ENCODE measurements at places on chromosomes 12 and 14.

DNA sequence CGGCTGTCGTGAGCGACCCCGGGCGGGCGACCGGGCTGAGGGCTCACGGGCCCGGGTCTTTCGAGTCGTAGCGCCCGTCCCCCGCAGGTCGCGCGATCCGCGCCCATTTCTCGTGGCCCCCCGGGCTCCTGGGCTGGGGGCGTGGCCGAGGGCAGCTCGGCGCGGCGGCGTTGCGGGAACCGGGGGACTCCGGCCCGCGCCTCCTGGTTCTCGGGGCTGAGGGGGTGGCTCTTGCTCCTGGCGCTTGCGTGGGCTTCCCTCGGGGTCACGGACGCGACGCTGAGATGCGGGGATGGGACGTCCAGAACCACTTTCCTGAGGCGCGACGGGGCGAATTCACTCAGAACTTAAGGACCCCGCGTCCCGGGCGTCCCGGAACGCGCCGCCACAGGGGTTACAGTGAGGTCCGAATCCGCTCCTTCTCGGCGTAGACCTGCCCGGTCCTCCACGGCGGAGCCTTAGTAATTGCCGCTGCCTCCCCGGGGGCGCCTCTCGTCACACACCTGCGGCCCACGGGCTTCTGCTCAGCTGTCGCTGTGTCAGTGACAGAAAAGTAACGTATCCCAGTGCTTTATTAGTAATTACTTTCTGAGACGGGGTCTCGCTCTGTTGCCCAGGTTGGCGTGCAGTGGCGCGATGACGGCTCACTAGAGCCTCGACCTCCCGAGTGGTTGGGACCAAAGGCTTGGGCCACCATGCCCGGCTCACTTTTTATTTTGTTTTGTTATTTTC, 606 bp downstream of the EP400 start:
- DNase-seq, result no peak

- peak; percentile 78 for DNase-seq
These were observed at the start of gene PTMS for GRCh38 chr12:6765634-6766581. Gene PTMS (plus strand): TSS chr12:6766363. CDS start chr12:6766706, 343 bp downstream.

DNA sequence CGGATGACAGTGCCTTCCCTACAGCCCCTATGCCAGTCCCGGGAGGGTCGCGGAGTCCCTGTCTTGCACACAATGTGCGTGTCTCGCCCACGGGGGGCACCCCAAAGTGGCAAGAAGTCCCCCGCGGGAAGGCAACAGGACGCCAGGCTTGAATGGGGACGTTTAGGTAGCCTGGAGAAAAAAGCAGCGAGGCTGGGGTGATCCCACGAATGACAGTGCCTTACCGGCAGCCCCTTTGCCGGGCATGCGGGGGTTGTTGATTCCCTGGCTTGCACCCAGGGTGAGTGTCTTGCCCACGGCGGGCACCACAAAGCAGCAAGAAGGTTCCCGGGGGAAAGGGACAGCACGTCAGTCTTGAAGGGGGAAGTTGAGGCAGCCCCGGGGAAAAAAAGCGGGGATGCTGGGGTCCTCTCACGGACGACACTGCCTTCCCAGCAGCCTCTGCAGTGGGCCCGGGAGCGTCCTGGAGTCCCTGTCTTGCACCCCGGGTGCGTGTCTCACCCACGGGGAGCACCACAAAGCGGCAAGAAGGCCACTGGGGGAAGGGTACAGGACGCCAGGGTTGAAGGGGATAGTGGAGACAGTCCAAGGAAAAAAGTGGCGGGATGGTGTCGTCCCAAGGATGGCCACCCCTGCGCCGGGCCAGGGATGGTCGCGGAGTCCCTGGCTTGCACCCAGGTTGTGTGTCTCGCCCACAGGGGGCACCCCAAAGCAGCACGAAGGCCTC, 156.8 kb upstream of the ALG10B start:
- no peak for DNase-seq

DNA sequence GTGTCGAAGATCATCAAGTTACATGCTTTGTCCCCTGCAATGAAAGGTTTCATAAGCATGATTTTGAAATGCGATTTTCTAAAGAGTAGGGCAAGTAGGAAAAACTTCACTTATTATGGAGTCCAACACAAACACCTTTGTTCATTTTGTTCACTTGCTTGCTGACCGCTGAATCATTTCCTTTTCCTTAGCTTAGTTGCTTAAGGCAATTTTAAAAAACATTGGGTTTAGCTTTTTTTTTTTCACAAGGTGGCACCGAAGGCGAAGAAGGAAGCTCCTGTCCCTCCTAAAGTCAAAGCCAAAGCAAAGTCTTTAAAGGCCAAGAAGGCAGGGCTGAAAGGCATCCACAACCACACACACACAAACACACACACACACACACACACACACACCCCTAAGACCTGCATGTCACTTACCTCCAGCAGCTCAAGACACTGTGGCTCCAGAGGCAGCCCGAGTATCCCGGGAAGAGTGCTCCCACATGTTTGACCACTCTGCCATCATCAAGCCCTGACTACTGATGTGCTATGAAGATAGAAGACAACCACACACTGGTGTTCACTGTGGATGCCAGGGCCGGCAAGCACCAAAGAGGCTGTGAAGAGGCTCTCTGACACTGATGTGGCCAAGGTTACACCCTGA, 11.4 kb downstream of the MANSC1 start:
- DNase-seq, result no peak

GRCh38 chr12:96047229-96048211, 12.1 kb upstream of the LTA4H start:
- DNase-seq, result no peak

DNA sequence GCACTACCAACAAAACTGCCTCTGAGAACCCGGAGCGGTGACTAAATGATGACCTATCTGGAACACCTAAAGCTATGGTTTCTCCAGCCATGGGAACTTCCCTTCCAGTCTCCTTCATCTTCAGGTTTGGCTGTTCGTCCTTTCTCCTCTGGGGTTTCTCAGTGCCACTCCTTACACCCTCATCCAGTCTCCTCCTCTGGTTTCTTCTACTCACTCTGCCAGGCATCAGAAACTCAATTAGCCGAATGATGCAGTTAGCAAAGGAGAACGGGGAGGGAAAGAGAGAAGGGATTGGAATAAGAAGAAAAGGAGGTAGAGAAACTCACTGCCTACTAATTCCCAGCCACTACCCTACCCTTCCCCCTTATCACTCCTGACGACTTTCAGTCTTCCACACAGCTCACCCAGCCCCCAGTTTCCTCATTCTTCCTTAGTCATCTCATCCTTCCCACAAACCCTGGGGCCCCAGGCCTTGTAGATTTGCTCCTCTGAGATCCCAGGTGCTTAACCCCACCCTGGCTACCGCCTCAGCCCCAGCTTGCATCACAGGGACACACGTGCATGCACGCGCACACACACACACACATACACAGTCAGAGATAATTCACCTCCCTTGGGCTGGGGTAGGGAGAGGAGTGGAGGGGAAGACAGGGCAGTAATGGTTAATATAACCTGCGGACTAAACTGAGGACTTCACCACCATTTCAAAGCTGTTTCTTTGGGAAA, 13.0 kb downstream of the FGD6 start:
- DNase-seq, result no peak

GRCh38 chr14:99081880-99082279, 190.1 kb downstream of the BCL11B start:
- DNase-seq, result no peak

DNA sequence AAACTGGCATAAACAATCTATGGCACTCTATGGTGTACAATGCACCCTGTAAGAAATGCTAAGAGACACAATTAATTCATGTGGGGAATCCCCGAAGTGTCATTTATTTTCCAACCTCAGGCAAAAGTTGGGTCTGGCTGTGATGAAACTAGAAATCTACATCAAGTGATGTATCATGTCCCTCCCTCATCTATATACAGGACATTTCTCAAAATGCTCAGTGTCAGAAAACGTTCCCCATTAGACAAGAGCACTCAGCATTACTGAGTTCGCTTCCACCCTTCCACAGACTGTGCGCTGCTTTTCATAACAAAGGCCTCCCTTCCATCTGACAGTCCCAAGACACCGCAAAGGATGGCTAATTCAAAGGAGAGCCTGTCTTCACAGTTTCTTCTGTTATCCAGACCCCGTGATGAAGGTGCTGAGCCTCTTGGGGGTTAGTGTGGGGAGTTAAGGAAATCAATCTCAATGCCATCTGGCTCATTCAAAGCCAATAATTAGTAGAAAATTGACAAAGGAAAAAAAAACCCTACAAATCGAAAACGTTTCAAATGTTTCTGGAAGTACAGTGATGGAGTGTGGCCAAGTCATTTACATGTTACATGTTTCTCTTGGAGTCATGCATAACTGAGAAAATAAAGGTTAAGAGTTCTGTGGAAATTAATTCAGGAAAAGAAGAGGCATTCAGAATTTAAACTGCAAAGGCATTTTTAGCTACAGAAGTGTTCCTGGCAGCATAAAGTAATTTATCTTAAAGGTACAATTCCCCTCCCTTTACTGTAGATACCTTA, 7.5 kb downstream of the CCDC88C start:
- DNase-seq, result no peak

DNA sequence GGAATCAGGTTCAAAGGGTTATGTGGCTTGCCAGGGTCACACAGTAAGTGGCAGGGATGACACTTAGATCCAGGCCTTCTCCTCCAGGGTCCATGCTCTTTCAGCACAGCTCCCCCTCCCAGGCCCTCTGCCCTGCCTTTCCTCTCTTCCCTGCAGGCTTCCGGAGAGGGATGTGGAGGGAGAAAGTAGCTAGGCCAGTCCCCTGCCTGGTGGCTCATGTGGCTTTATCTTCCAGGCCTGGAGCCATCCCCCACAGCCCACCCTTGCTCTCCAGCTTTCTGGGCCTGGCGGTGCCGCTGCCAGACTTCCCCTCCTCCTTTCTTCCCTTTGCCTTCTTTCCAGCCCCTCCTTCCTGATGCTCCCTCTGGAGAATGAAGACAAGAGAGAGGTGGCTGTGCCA, 1.7 kb downstream of the PSMB11 start:
- no peak for DNase-seq

DNA sequence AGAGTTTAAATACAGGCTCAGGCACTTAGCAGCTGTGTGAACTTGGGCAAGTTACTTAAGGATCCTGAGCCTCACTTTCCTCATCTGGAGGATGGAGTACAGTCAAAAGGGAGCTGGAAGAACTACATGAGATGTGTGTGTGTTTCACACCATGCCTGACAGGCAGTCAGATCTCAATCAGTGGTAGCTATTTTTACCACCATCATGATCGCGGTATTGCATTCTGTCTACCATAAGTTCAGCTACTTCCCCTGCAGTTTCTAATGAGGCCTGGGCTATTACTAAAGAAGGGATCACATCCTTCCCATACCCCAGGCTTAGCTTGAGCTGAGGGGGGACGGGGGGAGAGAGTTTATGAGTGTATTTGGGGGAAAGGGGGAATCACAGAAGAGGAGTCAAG, 7.0 kb downstream of the AQP6 start:
- DNase-seq, result no peak
